ENCODE measurements at places on chromosomes 5 and 9.

GRCh38 chr9:79615038-79615437, 43.3 kb downstream of the TLE4 start:
- no peak for DNase-seq

DNA sequence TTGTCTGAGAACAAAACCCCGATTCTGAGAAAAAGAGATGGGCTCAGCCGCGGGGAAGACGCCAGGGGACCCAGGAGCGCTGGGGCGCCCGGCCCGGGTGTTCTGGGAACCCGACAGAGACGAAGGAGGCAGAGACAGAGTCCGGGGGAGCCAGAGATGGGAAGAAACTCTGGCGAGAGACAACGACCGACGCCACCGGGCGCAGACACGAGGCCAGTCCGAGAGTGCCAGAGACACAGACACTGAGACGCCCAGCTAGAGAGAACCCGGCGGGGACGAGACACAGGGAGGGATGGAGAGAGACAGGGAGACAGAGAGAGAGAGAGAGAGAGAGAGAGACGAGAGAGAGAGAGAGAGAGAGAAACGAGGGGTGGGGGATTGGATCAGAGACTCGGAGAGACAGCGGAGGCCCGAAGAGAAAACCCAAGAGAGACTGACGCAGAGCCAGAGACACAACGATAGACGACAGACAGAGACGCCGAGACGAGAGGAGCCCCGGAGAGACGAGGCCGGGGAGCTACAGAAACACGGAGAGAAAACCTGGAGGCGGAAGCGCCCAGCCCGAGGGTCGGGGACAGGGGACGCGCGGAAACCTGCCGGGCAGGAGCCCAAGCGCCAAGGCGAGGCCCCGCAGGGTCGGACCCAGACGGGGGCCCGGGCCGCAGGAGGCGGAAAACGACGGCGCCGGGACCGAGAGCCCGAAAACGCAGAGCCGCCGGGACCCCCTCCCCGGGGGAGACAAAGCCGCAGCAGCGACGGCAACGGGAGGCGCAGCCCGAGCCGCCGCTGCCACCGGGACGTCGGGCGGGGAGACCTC, 3.3 kb downstream of the NR5A1 start:
- peak; percentile 6 for DNase-seq

GRCh38 chr5:110854200-110854599, 115.4 kb downstream of the SLC25A46 start:
- no peak for DNase-seq

- DNase-seq, result no peak
Observed at GRCh38 chr5:111914966-111915636, 158.1 kb upstream of the NREP start.

GRCh38 chr5:68180121-68181038, 35.2 kb upstream of the PIK3R1 start:
- no peak for DNase-seq

- DNase-seq, result no peak
Observed at GRCh38 chr5:150559701-150560100, 51.8 kb downstream of the NDST1 start.

- DNase-seq, result no peak
Observed at GRCh38 chr5:39698838-39699560, 274.2 kb upstream of the DAB2 start.

GRCh38 chr5:141958113-141958512, at the start of gene PCDH12:
TSS of gene PCDH12 (minus strand) at chr5:141958202. CDS start at chr5:141957851, 351 bp downstream.
- DNase-seq, result no peak

- peak; percentile 50 for DNase-seq
Observed at GRCh38 chr5:54217826-54218503, 92.4 kb downstream of the ARL15 start.

DNA sequence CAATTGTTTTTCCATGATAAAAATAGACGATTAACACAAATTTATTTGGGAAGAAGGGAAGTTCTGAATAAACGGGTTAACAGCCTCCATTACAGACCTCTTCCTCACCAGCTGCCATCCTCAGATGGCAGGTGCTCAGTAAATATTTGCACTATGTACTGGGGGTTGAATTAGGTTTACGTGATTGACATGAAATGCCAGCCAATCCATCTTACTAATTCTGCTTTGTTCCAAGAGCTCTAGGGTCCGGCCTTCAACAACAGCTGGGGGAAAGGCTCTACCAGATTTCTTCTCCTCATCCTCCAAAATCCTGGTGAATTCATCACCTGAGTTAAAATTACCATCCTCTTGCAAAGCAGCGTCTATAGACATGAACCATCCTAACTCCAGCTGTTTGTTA, 104.6 kb downstream of the MTX3 start:
- no peak for DNase-seq

DNA sequence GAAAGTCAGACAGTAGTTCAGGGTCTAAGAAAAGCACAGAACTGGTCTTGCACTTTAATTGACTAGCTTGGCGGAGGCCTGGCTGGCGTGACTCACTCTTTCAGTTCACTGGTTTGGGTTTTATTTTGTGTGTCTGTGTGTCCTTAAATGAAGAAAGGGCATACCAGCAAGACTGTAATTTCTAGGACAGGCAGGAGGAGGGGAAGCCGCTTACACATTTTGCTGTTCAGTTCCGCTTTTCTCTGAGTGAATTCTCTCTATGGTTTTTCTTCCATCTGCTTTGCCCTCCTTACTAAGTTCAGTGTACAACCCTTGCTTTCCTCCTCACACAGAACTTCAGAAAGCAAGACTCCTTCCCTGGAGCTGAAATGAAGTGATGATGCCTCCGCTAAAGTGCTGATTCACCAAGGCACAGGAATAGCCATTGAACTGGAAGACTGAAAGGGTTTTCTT, 150.8 kb downstream of the MEF2C start:
- no peak for DNase-seq

DNA sequence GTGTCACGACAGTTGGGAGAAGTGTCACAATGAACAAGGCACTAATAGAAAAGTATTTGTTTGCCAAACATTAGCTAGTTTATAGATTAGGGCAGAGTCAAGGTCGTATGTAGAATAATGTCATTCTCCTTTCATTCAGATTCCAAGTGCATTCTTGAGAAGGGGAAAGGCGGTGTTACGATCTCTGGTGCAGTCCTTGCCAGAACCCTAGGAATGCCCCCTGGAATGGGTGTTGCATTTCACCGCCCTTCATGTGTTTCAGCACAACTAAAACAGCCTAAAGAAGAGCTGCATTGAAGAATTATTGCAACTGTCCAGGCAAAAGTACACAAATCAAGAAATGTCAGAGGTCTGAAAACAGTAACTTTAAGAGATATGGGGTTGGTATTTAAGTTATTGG, 721.0 kb upstream of the WWC1 start:
- DNase-seq, result no peak

GRCh38 chr5:39876146-39876545, 451.4 kb upstream of the DAB2 start:
- DNase-seq, result no peak

DNA sequence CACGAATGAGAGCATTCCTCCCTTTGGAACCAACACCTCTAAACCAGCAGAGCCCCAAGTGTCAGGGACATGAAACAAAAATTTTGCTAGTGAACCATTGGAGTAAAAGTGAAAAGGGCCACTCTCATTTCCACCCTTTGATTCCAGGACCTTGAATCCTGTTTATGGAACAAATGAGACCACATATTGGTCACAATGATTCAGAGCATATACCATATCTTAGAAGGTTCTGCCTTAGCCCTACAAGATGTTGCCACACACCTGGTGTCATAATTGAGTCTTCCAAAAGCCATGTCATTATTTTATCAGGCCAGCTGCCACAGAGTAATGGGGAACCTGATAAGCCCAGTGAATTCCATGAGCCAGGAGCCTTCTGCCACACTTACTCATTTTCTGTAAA, 66.3 kb upstream of the ZBTB43 start:
- DNase-seq, result no peak

GRCh38 chr9:98416294-98417248, 161.1 kb upstream of the TBC1D2 start:
- no peak for DNase-seq

GRCh38 chr5:139725073-139725830, 70.4 kb upstream of the PSD2 start:
- DNase-seq, result no peak

GRCh38 chr5:155624597-155625241, 611.2 kb downstream of the KIF4B start:
- no peak for DNase-seq

DNA sequence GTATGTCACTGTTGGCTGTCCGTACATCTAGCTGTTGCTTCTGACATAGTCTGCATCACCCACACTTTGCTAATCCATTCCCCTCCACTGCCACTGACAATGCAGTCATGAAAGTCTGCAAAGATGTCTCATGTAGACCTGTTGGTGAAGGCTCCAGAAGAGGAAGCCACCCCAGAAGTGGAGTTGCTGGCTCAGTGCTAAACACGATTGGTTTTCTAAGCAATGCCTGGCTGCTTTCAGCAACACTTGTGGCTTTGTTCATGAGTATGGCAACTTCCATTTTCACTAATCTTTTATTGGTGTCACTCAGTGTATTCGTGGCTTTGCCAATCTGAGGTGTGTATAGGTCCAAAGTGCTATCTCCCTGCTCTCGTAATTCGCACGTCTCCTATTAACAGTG, 288.1 kb downstream of the GADD45G start:
- no peak for DNase-seq

- no peak for DNase-seq
Observed at GRCh38 chr5:3230941-3231340, 364.7 kb upstream of the IRX1 start.

DNA sequence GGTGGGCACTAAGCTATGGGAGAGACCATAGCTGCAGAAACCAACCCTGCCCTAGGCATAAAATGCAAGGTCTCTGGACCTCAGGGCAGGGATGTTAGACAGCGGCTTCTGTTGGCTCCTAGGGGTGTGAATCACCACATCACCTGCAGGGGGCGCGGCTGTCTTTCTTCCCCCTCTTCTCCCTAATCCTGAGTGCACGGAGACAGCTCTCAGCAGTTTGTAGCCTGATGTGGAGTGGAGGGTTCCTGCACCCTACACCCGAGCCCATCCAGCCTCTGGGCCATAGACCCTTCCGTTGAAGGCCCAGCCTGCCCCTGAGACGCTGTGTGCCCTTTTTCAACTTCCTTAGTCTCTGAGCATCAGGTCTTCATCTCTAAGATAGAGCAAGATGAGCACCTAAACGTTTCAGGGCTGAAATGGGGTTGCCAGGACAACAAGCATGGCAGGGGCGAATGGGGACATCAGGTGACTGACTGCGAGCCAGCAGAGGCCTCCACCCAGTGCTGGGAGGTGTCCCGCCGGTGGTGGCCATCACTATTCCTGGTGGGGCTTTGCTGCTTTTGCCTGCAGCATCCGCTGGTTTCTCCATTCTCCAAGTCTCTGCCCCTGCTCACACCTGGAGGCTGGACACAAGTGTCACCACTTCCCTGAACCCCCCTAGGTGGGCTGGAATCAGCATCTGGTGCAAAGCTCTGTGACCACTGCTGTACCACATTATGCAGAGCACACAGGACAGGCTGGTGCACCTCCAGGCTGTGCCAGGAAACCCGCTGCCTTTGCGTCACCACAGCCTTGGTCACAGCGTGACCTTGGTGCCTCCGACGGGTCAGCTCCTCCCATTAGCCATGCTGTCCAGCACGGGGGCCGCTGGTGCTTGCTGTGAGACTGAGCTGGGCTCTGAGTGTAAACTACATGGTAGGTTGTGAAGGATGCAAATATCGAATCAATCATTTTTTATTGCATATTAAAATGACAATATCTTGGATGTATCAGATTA, 2.5 kb upstream of the SEC16A start:
- DNase-seq, result peak; percentile 74

DNA sequence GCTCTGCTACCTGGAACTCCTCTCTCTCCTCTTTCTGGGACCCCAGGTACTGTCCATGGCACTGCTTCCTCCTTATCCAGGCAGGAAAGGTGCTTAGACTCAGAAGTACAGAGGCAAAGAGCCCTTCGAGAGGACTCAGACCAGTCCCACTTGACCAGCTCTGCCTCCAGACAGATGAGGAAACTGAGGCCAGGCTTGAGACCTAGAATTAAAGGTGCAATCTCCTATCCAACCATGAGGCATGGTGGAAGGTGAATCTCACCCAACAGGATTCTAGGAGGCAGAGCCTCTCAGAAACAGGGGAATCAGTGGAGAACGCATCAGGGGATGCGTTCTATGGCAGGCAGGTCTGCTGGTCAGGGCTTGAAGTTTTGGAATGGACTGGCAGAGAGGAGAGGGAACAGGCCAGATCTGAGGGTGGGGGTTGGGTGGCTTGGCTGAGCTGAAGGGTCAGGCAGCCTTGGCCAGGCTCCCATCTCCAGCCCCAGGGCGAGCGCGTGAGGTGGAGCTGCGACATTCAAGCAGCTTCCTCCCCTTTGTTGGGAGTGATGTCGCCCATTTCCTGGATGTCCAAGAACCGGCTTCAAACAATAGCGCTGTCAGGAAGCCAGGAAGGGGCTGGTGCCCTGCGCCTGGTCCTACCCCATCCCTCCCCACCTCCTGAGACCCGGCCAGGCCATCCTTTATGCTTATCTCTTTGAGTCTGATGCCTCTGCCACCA, 26.2 kb downstream of the NDUFA8 start:
- no peak for DNase-seq

DNA sequence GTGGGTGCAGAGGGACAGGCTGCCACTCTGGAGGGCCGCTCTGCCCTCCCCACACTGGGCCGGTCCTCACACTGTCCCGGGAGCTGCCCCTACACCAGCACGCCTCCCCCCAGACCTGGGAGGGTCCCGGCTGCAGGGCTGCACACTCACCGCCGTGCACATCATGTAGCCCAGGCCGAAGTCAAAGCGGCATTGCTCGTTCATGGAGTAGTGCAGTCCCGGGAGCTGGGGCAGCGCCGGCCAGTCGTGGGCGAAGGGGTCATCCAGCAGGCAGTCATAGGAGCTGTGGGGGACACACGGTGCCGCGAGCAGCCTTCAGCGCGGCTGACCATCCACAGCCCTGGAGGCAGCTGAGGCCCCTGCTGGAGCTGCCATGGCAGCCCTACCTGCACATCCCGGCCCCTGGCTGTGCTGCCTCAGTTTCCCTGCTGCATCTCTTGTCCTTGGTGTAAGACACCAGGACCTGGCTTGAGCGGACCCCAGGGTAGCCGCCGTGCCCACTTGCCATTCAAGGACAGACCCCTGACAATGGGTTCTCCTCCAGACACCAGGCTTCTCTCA, 93.2 kb downstream of the ZNF354C start:
- no peak for DNase-seq

DNA sequence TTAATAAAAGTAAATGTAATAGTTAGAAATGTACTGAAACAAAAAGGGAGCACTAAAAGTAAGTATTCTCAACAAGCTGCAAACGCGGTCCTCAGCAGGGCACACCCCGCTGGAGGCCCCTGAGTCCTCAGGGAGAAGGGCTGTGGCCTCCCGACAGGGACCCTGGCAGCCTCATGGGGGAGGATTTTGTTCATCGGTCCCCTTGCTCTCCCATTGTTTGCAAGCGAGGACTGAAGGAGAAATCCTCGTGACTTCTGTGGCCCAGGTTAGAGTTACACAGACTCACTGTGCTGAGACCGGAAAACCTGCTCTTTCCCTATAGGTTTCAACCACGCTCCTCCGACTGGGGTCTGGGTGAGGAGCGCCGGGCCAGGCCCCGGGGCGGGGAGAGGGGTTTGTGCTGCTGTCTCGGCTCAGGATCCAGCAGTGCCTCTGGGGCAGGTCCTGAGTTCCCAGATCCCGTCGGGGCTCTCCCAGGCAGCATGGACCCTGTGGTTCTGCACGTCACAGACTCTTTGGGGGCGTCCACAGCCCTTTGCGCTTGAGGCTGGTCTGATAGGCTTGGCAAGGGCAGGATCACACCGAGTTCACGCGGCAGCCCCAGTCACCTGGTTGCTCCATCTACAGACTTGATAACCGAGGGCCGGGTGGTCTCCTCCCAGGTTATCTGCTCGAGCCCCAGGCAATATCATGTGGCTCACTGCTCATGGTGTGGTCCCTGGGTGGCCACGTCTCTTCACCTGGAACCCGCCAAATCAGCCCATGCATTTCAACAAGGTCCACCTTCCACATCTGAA, 38.8 kb downstream of the MRPL36 start:
- no peak for DNase-seq

- DNase-seq, result no peak
Observed at GRCh38 chr5:102718819-102719218, 36.3 kb upstream of the PAM start.
